ENCODE measurements at places on chromosomes 2 and 18.

GRCh38 chr2:46878886-46879285, 36.7 kb downstream of the MCFD2 start:
- no peak for DNase-seq

GRCh38 chr2:200604571-200605255, 18.9 kb downstream of the AOX1 start:
- DNase-seq, result no peak

GRCh38 chr2:100924520-100925451, 77.3 kb upstream of the RPL31 start:
- DNase-seq, result no peak

DNA sequence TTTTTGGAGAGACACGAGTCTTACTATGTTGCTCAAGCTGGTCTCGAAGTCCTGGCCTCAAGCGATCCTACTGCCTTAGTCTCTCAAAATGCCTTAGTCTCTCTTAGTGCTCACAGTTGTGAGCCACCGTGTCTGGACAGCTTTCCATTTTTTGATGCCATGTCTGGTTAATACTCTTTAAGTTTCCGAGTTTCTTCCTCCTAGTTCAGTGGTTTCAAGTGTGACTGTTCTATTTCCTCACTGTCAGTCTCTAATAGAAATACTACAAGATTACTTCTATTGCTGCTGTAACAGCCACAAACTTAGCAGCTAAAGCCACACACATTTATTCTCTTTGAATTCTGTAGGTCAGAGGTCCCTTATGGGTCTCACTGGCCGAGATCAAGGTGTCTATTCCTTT, 125.1 kb upstream of the MGAT5 start:
- DNase-seq, result no peak

- DNase-seq, result peak; percentile 38
Measured at GRCh38 chr2:197215748-197216360, 94.7 kb downstream of the ANKRD44 start.

GRCh38 chr2:203915256-203915655, 21.3 kb upstream of the ICOS start:
- DNase-seq, result no peak

DNA sequence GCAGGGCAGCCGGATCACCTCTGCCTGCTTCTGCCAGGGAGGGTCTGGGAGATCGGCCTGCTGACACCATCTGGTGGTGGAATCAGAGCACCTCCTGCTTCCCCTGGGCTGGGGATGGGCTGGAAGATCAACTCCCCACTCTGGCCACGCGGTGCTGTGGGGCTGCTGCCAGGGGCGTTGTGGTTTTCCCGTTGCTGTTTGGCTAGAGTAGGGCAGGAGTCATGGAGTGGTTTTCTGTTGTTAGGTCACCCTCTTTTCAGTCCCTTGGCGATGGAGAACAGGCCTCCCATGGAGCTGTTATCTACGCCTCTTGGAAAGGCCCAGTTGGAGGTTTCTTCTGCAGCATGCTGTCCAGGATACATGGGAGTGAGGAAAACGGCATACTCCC, 15.2 kb downstream of the BCL2L11 start:
- no peak for DNase-seq

DNA sequence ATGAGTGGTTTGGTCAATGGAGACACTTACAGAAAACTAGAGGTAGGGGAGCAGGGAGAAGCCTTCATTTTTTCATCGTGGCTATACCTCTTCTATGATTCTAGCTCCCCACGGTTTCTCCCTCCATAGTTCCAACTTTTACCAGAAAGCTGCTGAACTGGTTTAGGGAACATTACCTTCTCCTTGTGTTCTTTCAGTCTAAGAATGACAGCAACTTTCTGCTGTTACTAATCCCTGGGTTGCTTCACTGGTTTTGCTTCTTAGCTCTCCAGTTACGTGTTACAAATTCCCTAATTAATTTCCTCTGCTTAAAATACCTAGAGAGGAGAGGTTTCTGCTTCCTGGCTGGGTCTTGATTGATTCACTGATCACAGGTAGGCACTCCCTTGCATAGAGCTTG, 499.9 kb downstream of the SLC4A3 start:
- no peak for DNase-seq

- DNase-seq, result no peak
Measured at GRCh38 chr2:7024261-7024660, 107.0 kb downstream of the RNF144A start.

DNA sequence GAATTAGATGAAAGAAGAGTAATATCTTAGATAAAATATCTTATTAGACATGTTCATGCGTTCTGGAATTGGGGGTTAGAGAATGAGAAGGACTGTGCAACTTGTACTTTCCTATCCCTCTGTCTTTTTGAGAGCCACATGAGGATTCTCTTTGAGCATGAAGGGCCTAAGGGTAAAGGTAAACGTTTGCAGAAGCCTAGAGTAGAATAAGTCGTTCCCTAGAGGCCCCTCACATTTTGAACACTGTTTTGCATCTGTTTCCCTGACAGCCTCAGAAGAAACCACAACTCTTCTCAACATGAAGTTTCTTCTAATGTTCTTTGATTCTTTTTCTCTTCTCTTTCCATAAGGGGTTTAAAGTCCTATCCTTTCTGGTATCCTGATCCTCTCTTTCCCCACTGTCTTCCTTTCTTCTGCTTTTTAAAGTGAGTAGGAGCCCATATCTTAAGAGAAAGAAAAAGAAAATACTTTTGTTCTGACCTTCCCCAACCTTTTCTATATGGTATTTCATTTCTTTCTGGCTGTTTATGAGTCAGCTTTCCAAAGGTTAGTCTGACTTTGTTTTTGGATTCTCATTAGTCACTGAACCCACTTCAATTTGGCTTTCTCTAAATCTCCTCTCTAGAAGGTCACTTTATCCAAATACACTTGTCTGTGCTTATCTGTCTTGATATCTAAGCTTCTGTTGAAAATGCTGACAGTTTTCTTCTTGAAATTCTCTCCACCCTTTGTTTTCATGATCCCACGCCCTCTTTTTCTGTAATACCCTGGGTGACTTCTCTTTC, 34.8 kb downstream of the PPP1R1C start:
- DNase-seq, result no peak

- no peak for DNase-seq
Measured at GRCh38 chr2:7685342-7686015, 768.3 kb downstream of the RNF144A start.

DNA sequence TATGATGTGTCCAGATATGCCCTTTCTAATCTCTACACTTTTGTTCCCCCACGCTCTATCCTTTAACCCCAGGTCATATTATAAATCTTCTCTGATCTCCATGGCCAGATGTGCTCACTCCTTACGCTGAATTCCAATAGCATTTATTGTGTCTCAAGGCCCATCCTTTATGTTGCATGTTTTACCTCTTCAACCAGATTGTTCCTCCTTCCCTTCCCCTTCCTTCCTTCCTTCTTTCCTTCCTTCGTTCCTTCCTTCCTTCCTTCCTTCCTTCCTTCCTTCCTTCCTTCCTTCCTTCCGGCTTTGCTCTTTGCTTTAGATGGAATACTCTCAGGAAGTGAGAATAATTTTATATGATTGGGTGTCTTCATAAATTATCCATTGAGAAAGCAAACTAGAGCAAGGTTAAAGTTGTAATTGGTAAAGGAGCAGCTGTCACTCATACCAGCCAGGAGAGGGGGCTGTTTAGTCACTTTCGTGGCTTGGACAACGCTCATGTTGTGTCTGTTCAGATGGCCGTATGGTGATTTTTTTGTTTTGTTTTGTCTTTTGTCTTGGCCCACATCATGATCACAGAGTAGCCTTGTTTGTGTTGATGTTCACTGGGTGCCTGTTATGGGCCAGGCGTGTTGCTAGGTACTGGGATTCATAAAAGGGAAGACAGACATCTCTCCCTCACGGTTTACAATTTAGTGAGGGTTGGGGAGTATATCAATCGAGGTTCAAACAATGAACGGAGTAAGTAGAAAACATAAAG, 68.0 kb downstream of the DAW1 start:
- DNase-seq, result no peak

Data from HS-5 (cell line).